Cardiac atrium fibroblast (primary cell): ENCODE measurements at places on chromosomes 7 and 10. TPM values are rescaled to one million over a fixed set of nuclear protein-coding genes. Genes with fewer than 3 reads are reported as not detected.

HIBADH gene
- total RNA-seq = 47.1 and 56.9 TPM in 2 replicates

AGR2 gene
- total RNA-seq = not detected in 2 replicates

DNAJC1 gene
- total RNA-seq = 85.2 and 117 TPM in 2 replicates

ZNF746 gene
- 13.5 and 17.0 TPM in 2 replicates for total RNA-seq

ALOX5 gene
- total RNA-seq = not detected in 2 replicates

C10orf120 gene
- total RNA-seq = not detected in 2 replicates

PGAM2 gene
- 1.3 TPM in 1 of 2 replicates, not detected in the other for total RNA-seq

PTPRE gene
- total RNA-seq = 2.0 and 3.7 TPM in 2 replicates

GRID2IP gene
- not detected in 2 replicates for total RNA-seq

ZP3 gene
- total RNA-seq = 0.54 and 2.3 TPM in 2 replicates

PAX4 gene
- not detected in 2 replicates for total RNA-seq

SMO gene
- 16.5 and 16.6 TPM in 2 replicates for total RNA-seq

DRGX gene
- not detected in 2 replicates for total RNA-seq

C7orf57 gene
- total RNA-seq = not detected in 2 replicates

ACTA2 gene
- 466 and 649 TPM in 2 replicates for total RNA-seq

FAM25A gene
- total RNA-seq = not detected in 2 replicates

PON3 gene
- not detected in 2 replicates for total RNA-seq

PRF1 gene
- total RNA-seq = not detected in 2 replicates

TMEM196 gene
- not detected in 2 replicates for total RNA-seq

ACSM6 gene
- total RNA-seq = not detected in 2 replicates

LOXL4 gene
- total RNA-seq = 4.9 and 9.1 TPM in 2 replicates

AMPH gene
- total RNA-seq = 0.97 and 1.1 TPM in 2 replicates

MAGI2 gene
- 0.81 and 1.3 TPM in 2 replicates for total RNA-seq

CDNF gene
- total RNA-seq = 0.36 and 3.6 TPM in 2 replicates

TEX47 gene
- not detected in 2 replicates for total RNA-seq

HNRNPF gene
- 157 and 160 TPM in 2 replicates for total RNA-seq
